ENCODE measurements at places on chromosomes 7 and 10.
A peak's percentile ranks its signal among the peaks of the same experiment; 100 is the strongest.

DNA sequence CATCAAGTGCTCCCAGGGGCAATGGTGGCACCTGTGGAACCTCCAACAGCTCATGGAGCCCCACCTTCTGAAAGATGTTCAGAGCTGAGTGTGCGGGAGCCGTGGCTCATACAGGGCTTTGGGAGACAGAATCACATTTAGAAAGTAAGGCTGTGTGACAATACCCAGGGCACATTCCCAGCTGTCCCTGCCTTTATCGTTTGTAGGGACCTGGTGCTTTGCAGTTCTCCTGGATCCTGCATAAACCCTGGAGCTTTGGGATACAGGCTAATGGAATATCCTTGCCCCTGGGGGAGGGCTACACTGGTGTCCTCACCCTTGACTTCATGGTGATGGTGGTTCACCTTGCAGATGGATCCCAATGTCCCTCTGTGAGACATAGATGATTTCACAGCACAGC is 134.8 kb upstream of the LAMB4 start:
- ATAC-seq: no peak

DNA sequence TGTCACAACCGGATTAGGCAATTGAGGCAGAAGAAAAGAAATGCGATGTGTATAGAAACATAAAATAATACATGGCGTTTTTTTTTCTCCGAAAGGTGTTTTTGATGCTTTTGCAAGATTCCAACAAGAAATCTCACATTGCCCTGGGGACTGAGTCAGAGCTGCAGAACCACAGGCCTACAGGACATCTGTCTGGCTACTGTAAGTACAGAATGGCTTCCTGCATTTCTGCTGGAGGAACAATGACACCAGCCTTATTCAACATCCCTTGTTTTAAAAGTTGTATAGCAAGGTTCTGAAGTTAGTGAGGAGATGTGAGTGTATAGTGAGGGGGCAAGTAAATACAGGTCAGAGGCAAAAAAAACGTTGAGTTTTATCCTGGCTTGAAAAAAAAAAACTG is 256.4 kb downstream of the ABCA13 start:
- no peak for ATAC-seq

DNA sequence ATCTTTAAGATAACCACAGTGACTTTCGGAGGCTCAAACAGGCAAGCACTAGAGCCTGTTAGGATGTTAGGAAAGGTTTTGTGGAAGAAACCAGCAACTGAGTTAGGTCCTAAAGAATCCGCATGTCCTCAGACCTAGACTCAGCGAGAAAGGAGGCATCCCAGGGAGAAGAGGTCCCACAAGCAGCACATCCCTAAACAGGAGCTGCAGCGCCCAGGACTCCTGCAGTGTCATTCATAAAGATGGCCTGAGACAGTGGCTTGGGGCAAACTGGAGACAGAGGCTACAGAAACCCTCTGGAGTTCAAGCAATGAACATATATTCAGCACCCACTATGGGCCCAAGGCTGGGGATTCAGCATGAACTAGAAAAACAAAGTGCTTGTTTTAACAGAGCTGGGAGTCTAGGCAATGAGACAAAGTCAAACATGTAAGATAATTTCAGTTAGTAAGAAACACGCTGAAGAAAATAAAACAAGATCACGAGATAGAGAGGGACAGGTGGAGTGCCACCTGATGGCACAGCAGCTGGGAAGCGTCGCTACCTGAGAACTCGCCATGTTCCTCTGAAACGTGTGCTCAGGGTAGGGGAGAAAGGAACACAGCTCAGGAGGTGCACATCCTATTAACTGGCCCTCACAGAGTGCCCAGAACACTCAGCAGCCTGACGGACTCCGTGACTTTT is 48.1 kb downstream of the PARD3 start:
- ATAC-seq: no peak

- ATAC-seq: no peak
Measured at GRCh38 chr10:108849688-108850087, 1073.6 kb downstream of the XPNPEP1 start.

GRCh38 chr7:117951285-117951684 is 78.0 kb upstream of the CTTNBP2 start:
- ATAC-seq: no peak

- peak; percentile 84 for ATAC-seq
Measured at GRCh38 chr7:28041508-28042314, 138.9 kb downstream of the JAZF1 start.

DNA sequence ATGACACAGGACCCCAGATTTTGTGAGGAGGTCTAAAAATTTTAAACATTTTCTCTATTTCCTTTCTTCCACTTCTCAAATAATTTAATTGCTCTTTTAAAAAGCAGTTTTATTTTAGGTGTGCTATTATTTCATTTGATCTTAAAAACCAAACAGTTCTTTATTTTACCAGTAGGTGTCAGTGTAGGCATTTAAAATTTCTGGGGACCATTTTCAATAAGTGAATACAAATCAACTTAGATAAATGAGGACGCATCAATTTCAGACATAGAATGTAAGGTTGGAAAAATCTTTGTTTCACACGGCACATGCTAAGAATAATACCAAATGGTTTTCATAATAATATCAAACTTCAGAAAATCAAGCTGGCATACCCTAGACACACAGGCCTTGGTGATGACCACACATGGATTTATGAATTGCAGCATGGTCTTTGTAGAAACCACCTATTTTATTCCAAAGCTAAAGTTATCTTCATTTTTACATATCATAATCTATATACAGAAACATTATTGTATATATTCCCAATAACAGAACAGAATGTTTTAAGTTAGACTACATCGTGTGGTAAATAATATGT is 127.6 kb upstream of the SLC26A5 start:
- ATAC-seq: no peak

- ATAC-seq: no peak
Measured at GRCh38 chr7:139566075-139566474, 42.6 kb downstream of the CLEC2L start.

- no peak for ATAC-seq
Measured at GRCh38 chr7:104795616-104796398, 218.2 kb upstream of the KMT2E start.

DNA sequence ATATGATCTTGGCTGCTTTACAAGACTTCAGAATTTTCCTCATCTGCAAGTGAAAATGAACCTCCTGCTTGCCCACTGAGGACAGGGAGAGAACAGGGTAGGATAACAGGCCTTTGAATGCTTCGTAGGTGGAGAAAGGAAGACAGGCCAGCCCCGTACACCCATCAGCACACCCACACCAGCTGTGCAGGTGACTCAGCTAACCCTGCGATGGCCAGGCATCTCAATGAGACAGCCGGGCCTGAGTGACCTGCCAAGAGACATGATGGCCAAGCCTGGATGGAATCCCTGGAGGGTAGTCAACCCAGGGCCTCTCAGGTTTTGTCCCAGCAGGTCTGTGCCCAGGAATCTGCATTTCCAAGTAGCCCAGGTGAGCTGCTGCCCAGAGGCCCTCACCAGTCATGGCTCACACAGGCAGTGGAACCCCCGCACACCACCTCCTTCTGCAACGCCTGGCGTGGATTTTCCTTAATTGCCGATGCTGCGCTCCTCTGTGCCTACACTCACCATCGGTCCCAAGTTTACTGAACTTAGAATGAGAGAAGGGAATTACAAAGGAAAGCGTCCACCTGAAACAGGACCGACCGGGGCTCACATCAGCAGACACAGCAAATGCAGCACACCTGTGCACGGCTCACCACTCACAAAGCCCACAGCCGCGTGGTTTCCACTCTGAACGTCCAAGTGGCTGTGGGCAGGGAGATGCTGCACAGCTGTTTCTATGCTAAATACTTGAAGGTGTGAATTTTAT is 163.7 kb downstream of the DIP2C start:
- no peak for ATAC-seq

DNA sequence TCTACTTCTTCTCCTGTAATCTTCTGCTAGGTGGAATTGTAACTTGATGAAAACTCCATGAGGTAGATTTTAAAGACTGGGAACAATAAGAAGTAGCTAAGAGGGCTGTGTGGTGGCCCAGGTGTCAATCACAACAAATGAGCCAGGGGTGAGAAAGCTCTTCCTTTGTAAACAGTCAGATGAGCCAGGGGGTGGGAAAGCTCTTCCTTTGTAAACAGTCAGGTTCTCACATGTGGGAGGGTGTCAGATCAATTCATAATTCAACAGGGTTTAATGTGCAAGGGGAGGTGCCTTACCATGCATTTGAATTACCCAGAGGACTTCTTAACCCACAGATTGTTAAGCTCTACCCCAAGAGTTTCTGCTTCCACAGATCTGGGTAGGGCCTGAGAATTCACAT is 312.4 kb upstream of the AUTS2 start:
- no peak for ATAC-seq

DNA sequence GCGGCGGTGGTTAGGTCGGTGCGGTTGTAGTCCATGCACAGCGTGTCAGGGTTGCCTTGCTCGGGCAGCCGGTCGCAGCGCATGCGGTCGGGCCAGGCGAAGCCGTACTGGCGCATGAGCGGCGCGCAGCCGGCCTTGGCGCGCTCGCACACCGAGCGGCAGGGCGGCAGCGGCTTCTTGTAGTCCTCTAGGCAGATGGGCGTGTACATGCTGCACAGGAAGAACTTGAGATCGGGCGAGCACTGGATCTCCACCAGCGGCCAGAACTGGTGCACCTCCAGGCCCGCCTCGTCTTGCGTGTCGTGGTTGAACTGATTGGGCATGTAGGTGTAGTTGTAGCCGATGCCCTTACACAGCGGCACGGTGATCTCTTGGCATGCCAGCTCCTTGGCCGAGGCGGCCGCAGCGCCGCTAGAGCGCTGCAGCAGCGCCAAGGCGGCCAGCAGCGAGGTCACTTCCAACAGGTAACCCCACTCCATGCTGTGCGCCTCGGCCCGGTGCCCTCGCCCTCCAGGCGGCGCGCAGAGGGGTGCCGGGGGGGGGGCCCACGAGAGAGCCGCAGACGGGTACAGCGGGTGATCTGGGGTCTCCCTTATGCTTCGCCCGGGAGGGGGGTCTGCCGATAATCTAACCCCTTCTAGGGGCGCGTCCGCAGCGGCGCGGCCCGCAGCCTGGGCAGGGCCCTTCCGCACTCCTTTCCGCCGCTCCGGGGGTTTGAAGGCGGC is 983 bp downstream of the FZD8 start:
- ATAC-seq: peak; percentile 33

- no peak for ATAC-seq
Measured at GRCh38 chr7:24444666-24445440, 128.4 kb upstream of the PALS2 start.

GRCh38 chr10:132185601-132186487 is 904 bp upstream of the DPYSL4 start:
- ATAC-seq: peak; percentile 63

DNA sequence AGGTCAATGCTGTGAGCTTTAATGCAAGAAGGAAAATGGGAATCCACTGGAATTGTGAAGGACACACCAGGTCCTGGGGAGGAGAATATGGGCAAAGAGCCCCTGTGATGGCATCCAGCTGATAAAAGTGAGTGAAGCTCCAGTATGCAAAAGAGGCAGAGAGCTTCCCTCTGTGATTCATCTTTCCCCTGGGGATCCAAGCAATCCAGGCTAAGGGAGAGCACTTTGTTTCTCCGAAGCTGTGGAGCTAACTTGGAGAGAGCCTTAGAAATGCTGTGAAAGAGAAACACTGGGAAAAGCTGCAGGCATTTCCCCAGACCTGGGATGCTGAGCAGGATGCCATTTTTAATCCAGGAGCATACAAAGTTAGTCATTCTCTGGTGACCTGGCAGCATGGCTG is 489.5 kb downstream of the SH2D4B start:
- no peak for ATAC-seq
